Fibroblast of skin of left biceps (primary cell): ENCODE measurements at places on chromosomes 5 and 9.

- no peak for DNase-seq
Measured at GRCh38 chr5:85647349-85648127, 970.2 kb upstream of the COX7C start.

GRCh38 chr5:53364061-53364460, 116.4 kb upstream of the FST start:
- DNase-seq = no peak

- no peak for DNase-seq
Measured at GRCh38 chr5:157350939-157351801, 85.2 kb downstream of the CYFIP2 start.

DNA sequence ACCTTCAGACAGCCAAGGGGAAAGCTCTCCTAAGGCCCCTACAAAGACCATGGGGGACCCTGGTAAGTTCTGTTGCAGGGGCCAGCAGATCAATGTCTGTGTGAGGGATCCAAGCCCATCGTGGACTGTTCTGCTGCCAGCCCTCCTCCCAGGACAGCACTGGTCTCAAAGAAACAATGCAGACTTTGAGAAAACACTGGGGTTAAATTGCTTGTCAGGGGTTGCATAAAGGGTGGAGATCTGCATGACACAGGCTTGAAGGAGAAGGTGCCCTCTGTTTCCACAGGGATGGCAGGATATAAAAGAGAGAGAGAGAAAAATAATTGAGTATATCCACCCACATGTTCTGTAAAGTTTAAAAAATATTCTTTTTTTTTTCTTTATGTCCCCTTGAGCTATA, 157.6 kb upstream of the TBC1D2 start:
- no peak for DNase-seq

- DNase-seq = no peak
Measured at GRCh38 chr9:127098916-127099553, 23.4 kb downstream of the ANGPTL2 start.

GRCh38 chr9:5478206-5478605, 27.9 kb downstream of the CD274 start:
- no peak for DNase-seq

- no peak for DNase-seq
Measured at GRCh38 chr5:115429345-115429940, 115.1 kb downstream of the FEM1C start.

DNA sequence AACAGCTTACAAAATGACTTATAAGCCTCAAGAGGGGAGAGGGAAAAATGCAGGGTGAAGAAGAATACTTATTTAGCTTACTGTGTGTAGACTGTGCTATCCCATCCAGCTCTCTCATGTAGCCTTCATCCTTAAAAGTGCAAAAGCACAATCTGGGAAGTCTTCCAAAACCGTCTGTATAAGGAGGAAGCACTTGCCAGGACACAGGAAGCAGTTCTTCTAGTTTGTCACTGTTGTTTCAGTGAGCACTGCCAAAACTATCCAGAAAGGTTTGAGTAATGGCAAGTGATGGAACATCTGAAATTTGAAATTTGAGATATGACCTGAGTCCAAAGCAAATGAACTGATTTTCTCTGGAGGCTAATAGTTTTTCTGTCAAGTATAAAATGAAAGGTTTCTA, 140.8 kb upstream of the ISL1 start:
- DNase-seq = no peak

DNA sequence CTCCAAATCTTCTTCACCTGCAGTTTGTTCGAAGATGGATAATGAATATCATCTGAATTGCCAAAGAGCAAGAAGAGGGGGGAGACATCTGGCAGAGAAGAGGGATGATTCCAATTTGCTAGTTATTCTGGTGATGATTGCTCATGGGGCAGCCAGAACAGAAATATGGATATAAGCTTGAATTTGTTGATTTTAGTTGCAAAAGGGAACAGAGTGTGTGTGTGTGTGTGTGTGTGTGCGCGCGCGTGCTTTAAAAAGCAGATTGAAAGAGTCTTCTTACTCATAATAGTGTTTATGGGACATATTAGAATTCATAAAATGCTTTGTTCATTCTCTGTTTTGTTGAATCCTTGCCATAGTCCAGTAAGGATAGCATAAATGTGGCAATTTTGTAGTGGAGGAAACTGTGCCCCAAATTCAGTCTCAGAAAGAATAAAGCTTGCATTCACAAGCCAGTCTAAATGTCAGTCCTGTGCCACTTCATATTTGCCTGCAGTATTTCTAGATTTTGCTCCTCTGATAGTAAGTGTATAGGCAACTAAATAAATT, 436.3 kb upstream of the KLF4 start:
- DNase-seq = peak; percentile 54

- DNase-seq = no peak
Measured at GRCh38 chr5:76351577-76351976, 51.5 kb upstream of the IQGAP2 start.

DNA sequence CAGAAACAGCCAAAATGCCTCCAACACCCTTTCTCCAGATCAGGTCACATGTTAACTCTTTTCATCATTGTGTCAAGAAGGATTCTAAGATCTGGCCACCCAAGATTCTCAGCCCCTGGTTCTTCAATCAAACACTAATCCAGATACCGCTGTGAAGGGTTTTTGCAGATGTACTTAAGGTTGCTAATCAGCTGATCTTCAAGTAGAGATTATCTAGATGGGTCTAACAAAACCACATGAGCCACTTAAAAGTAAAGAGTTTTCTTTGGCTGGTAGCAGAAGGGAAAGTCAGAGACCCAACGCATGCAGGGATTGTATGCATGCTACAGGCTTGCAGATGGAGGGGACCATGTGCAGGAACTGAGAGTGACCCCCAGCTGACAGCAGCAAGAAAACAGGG, 267.9 kb downstream of the CDK5RAP2 start:
- no peak for DNase-seq
